ENCODE measurements at places on chromosomes 2 and 18. TPM values are rescaled to one million over a fixed set of nuclear protein-coding genes. Genes with fewer than 3 reads are reported as not detected.

The HMSD gene
- 9.1 TPM for total RNA-seq

The TSPYL6 gene
- not detected for total RNA-seq

The FHOD3 gene
- total RNA-seq = not detected

The STK17B gene
- 178 TPM for total RNA-seq

The ALPG gene
- total RNA-seq = not detected

The OR6B3 gene
- not detected for total RNA-seq

The YWHAQ gene
- total RNA-seq = 339 TPM

The SLC5A7 gene
- total RNA-seq = not detected

The RFX8 gene
- total RNA-seq = 1.6 TPM

The CRYGD gene
- not detected for total RNA-seq

The CNDP1 gene
- total RNA-seq = 0.09 TPM

The LHCGR gene
- total RNA-seq = not detected

The CDKL4 gene
- total RNA-seq = 0.11 TPM

The ADGRF3 gene
- total RNA-seq = 3.1 TPM

The DSG1 gene
- not detected for total RNA-seq
